NT2/D1 (cell line): ENCODE measurements at places on chromosomes 7 and 10.

DNA sequence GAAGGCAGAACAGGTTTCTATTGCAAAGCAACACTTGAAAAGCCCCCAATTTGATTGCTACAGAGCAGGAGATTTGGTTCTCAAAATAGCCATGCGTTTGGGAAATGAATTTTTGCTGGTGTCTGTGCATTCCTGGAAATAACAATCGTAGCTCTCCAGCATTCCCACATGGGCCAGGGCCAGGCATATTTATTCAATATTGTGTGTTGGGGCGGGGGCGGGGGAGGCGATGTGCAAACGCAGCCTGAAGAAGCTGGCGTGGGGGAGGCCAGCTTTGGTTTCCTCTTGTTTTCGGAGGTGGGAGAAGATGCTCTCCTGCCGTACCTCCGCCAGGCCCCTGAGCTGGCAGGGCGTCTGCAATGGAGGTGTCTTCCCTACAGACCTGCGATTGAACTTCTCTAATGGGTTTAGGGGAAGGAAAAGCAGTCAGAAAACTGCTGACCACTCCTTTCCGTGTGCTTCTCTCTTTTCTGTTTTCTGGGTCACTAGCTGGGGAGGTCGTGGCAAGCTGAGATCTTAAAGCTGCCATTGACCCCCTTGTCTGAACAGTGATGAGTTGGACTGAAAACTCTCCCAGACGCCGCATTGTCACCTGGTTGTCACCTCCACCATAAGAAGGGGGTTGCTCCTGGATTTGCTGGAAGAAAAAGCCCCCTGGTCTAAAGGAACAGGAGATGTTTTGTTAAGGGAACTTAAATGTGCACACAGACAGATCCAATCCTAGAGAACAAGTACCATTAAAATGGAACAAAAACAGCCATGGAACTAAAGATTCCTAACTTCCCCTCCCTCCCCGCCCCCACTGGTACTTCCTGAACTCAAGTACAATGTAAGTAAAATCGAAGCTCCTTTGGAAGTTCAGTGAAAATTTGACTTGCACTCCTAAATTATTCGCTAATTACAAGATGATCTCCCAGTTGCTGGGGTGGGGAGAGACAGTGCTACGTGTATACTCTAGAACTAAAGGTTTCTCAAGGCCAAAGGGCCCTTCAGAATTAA, 56.4 kb upstream of the HABP2 start:
- no peak for DNase-seq

DNA sequence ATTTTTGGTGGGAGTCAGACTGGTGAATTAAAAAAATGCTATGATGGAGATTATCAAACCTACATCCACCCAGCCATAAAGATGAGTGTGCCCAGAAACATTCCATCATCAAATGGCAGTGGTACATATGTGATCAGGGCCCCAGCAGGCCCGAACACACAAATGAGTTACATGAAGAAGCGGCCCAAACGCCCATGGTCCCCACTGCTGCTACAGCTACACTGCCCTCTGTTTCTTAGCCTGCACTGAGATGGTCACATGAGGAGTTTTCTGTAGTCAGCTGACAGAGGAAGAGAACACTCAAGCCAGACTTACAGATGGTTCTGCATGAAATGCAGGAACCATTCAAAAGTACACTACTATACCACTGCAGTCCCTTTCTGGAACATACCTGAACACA, 96.4 kb upstream of the ARID5B start:
- DNase-seq, result no peak

DNA sequence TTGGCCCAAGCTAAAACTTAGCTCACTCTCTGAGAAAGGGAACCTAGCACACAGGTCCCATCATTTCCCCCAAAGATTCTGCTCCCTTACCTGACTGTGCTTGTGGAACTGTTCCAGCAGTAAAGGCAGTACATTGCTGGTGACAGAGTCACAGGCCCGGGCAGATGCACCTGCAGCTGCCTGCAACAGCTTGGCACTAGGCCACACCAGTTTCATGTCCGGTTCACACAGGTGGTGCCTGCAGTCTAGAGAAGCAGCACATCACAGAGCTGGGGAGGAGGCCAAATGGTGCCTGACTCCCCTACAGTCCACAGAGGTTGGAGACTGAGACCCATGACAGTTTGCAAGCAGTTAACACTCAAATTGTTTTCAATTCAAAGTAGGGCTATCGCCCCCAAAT, 22.2 kb downstream of the ZDHHC16 start:
- DNase-seq, result no peak

GRCh38 chr7:17991866-17992648, 35.6 kb downstream of the PRPS1L1 start:
- DNase-seq, result peak; percentile 22

GRCh38 chr7:134175334-134176036, 48.3 kb downstream of the LRGUK start:
- no peak for DNase-seq

GRCh38 chr7:115475761-115476385, 554.0 kb downstream of the MDFIC start:
- DNase-seq, result peak; percentile 18

GRCh38 chr10:119233123-119233820, 25.9 kb downstream of the GRK5 start:
- no peak for DNase-seq

DNA sequence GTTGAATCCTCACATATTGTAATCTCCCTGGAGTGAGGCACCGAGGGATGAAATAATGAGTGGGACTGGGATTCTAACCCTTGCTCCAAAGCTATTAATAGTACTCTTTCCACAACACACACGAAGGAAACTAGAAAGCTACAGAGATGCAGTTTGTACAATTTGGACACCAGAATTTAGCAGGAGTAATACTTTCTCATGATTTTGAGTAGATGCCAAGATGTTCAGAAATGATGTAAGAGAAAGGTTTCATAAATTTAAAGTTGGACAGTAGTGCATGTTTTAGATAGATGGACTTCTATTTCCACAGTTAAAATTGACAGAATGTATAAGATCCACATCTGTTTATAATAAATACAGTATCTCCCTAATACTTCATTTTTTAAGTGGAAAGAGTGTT, 46.5 kb downstream of the PRR15 start:
- DNase-seq, result no peak

DNA sequence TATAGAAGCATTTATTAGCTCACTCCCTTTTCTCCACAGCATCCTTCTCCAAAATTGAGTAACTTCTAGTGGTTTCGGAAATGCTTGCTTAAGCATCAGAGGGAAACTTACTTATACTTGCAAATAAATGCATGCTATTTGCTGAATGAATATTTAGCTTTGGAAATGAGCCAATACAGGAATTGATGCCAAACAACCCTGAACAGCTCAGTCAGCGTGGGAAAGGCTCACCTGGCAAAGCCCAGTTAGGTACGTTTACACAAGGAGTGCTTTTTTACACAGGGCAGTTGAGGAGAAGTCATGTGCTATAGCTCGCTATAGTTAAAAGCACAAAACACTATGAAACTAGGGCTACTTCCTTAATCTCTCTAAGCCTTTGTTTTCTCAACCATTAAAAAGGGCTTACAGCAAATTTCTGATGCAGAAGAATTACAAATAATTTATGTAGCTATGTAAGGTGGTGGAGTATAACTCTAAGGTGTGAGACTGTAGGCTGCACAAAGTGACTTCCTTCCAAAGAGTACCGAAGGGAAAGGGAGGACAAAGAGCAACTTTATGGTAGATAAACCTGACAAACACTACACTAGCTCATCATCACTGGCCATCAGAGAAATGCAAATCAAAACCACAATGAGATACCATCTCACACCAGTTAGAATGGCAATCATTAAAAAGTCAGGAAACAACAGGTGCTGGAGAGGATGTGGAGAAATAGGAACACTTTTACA, 498.2 kb downstream of the PHTF2 start:
- DNase-seq, result no peak

DNA sequence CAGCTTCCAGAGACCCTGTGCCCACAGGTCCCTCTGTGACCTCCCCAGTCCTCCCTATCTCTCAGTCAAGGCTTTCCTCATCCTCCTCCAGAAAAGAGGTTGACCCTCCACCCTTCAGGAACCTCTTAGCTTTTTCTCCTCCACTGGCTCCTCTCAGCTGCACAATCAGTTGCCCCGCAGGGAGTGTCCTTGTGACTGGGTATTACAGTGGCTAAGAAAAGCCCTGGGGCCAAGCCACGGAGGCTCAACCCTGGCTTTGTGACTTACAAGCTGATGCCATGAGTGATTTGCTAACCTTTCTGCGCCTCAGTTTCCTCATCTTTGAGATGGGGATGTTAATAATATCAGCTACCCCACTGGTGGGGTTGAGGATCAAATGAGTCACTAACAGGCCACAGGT, 66.4 kb upstream of the ZMIZ1 start:
- DNase-seq, result no peak

DNA sequence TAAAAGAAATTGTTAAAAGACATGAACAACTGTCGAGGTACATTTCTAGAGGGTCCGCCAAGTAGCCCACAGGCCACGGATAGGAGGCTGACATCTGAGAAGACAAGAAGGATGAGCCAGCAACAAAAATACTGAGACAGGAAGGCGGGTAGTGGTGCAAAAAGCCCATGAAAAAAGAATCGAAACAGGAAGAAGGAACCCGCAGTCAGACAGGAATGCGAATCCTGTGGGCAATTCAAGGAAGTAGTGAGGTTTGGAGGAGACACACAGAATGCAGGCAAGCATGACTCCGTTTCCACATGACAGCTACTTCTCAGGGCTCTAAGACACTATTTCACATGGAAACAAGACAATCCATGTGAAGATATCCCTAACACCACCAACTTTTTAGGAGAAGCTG, 125.2 kb downstream of the DOCK4 start:
- no peak for DNase-seq
